ENCODE measurements at places on chromosomes 6 and 20.

- DNase-seq = no peak
Measured at GRCh38 chr6:151738960-151739359, 68.5 kb upstream of the ESR1 start.

GRCh38 chr20:10800288-10800687, 126.5 kb upstream of the JAG1 start:
- DNase-seq = no peak

DNA sequence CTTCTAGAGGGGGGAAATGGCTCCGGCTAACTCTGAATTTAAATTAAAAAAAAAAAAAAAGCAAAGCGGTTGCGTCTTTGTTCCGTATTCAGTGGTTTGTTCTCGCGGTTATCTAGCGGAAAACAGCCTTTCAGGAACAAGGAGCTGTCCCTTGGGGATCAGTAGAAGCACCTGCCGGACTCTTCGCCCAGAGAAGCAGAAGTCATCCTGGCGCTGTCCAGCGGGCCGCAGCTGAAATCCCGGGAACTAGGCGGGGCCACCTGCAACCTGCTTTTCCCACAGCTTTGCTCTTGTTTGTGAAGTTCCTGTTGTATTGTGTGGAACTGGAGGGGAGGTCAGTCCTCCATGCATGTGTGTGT, 43.9 kb upstream of the GJE1 start:
- peak; percentile 56 for DNase-seq

GRCh38 chr6:10205892-10206291, 209.0 kb downstream of the TFAP2A start:
- DNase-seq = no peak

DNA sequence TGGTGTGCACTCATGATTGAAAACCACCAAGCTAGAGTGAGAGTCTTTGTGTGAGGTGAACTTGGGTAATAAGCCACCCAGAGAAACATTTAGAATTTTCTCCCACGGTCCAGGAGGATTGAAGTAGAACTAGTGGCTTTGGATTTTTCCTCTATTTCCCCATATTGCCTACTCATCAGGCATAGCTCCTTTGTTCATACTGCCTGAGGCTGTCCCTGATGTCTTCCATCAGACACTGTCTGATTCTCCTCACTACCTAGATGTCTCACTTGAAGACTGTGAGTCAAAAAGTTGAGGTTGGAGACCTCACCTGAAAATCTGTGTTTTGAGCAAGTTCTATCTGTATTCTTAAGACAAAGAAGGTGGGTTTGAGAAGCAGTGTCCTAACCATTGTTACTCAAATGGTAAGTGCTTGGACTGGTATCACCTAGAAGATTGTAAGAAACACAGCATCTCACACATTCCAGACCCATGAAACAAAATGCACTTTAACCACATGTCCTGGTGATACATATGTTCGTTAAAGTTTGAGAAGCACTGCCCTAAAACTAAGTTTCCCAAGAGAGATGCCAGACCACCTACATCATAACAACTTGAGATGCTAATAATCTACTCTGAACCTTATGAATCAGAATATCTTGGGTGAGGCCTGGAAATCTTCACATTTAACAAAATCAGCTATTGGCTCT, 523.4 kb upstream of the BTBD3 start:
- peak; percentile 85 for DNase-seq

GRCh38 chr6:119148825-119149525, 70.5 kb upstream of the FAM184A start:
- peak; percentile 8 for DNase-seq

GRCh38 chr6:157452096-157452495, 71.1 kb downstream of the ZDHHC14 start:
- no peak for DNase-seq

GRCh38 chr6:130116273-130116672, 97.9 kb downstream of the L3MBTL3 start:
- DNase-seq = no peak

GRCh38 chr20:17787816-17788215, 88.0 kb downstream of the BANF2 start:
- no peak for DNase-seq

DNA sequence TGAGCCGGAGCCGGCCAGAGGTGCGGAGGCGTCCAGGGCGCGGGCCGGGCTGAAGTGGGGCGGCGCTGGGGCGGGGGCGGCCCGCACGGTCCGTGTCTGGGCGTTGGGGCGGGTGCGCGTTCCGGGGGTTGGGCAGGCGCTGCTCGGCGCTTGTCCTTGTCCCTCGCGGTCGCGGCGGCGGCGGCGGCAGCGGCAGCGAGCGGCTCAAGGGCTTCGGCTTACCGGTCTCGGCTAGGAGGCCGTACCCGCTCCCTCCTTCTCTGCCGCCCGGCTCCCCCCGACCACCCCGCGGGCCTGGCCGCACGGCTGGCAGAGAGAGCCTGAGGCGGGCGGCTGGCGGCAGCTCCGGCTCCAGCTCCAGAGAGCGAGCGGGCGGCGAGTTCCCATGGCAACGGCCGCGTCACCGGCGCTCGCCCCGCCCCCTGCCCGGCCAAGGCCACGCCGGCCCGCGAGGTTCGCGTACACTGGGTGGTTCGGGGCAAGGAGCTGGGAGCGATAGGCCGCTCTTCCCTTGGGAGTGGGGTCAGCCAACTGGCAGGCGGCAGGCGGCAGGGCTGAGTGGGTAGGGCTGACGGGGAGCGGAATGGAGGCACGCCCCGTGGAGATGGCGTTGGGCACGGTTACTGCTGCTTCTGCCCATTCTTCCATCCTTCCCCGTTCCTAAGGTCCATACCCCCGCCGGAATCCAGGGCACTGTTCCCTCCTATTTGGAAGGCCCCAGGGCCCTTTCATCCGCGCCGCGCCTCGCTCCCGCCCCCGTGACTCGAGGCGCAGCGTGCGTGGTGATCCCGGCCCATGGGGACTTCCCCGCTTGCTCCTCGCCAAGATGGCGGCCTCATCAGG, at the start of gene LRRC73:
TSS of gene LRRC73 (minus strand) at position 363 of the 843 bp plus-strand sequence. CDS start 561 bp downstream, outside the sequence.
- peak; percentile 86 for DNase-seq

DNA sequence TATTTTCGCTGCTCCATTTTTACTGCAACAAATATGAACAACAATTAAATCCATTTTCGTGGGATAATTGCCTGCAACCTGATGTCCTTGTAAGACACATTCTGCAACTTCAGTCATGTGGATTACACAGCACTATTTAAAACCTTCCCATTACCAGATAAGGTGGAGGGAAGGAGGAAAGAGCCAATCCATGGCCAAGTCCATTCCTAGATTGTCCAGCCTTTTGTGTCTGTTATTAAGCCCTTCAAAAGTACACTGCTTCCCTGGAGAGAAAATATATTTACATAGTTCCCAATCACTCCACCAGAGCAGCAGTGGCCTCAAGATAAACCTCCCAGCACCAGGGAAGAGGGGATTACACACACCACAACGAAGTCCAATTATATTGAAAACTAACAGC, 347.9 kb downstream of the CDH26 start:
- DNase-seq = no peak

DNA sequence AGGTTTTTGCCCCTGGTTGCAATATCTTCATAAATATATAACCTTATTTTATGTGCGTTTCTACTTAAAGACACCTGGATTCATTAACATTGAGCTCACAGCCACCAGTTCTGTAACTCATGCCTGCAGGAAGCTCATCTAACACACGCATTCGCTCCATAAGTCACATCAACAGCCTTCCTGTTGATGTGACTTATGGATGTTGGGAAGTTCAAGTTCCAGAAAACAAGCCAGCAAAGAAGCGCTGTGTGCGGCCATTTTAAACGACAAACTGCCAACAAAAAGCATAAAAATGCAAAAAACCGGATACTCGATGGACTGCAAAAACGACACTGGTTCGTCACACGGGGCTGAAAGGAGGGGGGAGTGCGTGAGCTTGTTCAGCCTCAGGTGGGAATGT, 77.9 kb upstream of the NFATC2 start:
- no peak for DNase-seq

- DNase-seq = peak; percentile 54
Measured at GRCh38 chr6:32133786-32134185, 3.7 kb upstream of the FKBPL start.

GRCh38 chr20:37796121-37796520, 102.3 kb downstream of the CTNNBL1 start:
- no peak for DNase-seq

DNA sequence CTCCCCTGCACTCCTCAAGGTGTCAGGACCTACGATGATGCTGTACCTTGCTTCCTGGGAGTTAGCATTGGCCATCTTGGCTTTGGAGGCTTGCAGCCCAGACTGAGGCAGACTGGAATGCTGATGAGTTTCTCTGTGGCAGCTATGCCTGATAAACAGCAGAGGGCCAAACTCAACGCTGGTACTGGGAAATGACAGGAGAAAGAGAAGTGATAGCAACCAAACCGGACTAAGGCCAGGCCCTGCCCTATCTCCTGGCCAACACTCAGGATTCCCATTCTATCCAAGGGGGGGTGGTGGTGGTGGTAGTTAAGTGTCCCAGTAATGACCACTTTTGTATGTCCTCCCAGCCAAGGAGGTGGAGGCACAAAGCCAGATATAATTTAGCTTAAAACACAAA, 90.0 kb upstream of the DTNBP1 start:
- peak; percentile 25 for DNase-seq

DNA sequence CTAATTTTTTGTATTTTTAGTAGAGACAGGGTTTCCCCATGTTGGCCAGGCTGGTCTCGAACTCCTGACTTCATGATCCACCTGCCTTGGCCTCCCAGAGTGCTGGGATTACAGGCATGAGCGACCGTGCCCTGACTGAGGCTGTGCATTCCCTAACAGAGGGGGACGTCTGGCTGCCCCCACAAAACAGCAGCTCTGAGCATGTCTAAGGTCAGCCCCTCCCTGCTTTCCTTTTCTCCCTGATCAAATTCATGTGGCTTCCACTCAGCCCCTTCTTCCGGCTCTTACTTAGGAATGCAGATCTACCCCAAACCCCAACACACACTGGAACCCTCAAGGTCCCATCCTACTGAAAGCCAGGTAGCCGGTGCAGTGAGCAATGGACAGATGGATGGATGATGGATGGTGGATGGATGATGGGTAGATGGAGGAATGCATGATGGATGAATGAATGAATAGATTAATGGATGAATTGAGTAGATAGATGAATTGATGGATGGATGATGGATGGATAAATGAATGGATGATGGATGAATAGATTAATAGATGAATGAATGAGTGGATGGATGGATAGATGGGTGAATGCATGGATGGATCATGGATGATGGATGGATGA, 91.5 kb upstream of the BHLHE23 start:
- DNase-seq = no peak

DNA sequence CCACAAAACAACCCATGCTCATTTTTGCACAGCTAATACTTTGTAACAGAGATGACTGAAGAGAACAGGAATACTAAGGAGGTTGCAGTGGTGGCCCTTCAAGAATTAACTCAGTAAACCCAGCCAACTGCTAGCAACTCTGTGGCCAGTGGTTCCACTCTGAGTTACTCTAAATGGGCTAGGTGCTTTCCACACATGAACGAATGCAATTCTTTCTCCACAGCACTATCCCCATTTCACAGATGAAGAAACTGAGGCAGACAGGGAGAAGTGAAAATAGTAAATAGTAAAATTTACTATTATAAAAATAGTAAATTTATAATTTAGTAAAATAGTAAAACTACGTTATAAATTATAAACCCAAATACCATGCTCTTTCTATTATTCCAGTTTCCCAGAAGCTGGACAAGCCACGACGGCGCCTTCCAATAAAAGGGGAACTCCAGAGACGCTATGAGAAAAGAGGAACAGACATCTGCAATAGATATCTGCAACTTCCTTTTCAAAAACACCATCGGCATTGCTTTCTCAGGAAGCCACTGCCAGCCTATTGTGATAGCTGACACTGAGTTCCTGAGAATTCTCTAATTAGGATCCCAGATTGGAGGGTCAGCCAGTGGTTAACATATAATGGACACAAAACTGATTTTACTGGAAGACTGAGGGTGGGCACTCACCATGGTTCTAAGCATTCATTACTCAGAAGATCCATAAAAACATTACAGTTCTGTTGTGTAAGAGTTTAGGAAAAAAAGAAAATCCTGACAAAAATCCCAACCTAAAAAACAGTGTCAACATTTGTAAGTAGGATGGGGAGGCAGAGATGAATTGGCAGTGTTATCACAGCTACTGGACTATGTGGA, 16.2 kb downstream of the FKBP1A start:
- no peak for DNase-seq

DNA sequence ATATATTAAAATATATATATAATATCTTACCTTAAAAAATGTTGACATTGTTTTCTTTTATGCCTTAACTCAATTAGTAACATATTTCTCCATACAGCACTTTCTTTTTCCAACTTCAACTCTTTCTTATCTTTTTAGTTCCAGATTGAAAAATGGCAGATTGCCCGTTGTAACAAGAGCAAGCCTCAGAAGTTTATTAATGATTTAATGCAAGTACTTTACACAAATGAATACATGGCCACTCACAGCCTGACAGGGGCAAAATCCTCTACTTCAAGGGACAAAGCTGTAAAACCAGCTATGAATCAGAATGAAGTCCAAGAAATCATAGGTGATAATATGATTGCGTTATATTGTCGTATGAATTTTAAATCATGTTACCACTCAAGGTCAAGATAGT, 29.4 kb upstream of the KIAA1586 start:
- DNase-seq = no peak

DNA sequence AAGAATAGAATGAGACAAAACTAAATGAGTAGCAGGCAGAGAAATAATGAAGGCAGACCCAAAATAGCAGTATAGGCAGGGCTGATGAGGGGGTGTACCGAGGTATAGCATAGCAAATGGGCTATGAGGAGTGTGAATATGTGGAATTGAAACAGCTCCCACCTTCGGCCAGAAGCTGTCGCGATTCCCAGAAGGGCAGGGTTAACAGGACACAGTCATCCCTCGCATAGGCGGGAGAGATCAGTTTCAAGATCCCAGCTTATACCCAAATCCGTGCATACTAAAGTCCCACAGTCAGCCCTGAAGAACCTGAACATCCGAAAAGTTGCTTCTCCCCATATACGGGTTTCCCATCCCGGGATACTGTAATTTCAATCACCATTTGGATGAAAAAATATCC, 82.7 kb downstream of the PTPRK start:
- DNase-seq = no peak

GRCh38 chr6:141963543-141964295, 169.0 kb upstream of the GJE1 start:
- peak; percentile 43 for DNase-seq

GRCh38 chr6:38533064-38533463, 106.7 kb downstream of the BTBD9 start:
- no peak for DNase-seq

DNA sequence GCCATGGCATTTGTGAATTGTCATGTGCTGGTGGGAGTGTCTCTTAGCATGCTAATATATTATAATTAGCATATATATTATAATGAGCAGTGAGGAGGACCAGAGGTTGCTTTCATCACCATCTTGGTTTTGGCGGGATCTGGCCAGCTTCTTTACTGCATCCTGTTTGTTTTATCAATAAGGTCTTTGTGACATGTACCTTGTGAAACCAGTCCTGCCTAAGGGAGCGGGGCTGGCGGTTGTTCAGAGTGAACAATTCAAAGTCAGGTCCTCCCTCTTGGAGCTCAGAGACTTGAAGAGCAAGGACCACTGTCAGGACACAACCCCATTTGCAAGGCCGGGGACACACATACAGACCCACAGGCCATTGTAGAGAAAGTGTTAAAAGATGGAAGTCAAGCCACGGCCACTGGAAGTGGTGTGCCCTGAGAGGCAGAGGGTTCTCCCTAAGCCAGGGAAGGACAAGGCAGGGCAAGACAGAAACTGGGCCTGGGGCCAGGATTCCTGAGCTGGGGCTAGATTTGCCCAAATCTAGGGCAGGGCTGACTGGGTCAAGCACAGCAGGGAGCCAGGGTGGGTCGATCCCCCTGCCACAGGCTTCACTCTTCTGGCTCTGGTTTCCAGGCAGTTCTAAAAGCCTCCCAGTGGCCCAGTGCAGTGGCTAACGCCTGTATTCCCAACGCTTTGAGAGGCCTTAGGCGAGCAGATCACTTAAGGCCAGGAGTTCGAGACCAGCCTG, 14.2 kb downstream of the SLC52A3 start:
- no peak for DNase-seq
